Uterine smooth muscle cell (primary cell): ENCODE measurements at places on chromosomes 4 and X. TPM values are rescaled to one million over a fixed set of nuclear protein-coding genes. Genes with fewer than 3 reads are reported as not detected.

The TENM3 gene
- 5.8 and 7.0 TPM in 2 replicates for total RNA-seq

The ASB9 gene
- 0.25 and 0.33 TPM in 2 replicates for total RNA-seq

The PAK3 gene
- total RNA-seq, result 1.3 and 2.9 TPM in 2 replicates

The GPR143 gene
- total RNA-seq, result not detected in 2 replicates

The TRO gene
- total RNA-seq, result 6.8 and 20.1 TPM in 2 replicates

The MAGED4 gene
- 30.1 and 38.1 TPM in 2 replicates for total RNA-seq

The SHOX gene
- total RNA-seq, result not detected in 2 replicates
